Osteoblast (primary cell): ENCODE measurements at places on chromosomes 3 and 15. TPM values are rescaled to one million over a fixed set of nuclear protein-coding genes. Genes with fewer than 3 reads are reported as not detected.

DNA sequence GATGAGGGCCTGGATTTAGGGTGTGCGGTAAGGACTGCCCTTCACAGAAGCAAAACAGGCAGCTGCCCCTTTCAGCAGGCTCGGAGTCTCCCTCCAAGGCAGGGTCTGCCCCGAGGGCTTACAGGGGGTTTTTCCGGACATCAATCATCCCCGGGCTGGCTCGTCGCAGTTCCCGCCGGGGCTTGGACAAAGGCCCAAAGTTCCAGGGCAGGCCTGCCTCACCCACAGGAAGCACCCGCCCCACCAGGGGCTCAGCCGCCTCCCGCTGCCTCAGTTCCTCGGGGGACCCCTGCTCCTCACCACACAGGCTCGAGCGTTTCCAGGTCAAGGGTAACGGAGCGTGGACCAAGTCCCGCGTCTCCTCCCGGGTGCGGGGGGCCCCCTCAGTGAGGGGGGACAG lies 27.0 kb downstream of the KIF7 start:
- peaks cover 90% of the 10 kb centered on the region for H3K36me3 ChIP-seq
- H3K27me3 ChIP-seq, result no peaks in the 10 kb centered on the region
- peak; percentile 64 for DNase-seq
- H3K4me3 ChIP-seq, result no peak overlapping the region
- no peak overlapping the region for H3K27ac ChIP-seq

DNA sequence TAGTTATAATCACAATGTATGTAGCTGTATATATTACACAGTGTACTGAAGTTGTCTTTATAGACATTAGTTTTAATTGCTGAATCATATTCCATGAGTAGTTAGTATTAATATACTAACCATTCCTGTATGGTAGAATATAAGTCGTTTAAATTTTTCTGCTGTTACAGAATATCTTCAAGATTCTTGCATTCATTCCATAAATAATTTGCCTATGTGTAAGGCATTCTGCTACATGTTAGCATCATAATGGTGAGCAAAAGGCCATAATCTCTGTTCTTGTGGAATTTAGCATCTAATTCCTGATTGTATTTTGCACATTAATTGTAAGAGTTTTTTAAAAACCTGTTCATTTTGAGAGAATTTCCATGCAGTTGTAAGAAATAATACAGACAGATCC lies 14.1 kb downstream of the GYG1 start:
- no peak for DNase-seq
- no peaks in the 10 kb centered on the region for H3K27me3 ChIP-seq
- H3K36me3 ChIP-seq, result peaks cover 19% of the 10 kb centered on the region
- H3K4me1 ChIP-seq, result peaks cover 18% of the 10 kb centered on the region
- no peak overlapping the region for H3K4me3 ChIP-seq

DNA sequence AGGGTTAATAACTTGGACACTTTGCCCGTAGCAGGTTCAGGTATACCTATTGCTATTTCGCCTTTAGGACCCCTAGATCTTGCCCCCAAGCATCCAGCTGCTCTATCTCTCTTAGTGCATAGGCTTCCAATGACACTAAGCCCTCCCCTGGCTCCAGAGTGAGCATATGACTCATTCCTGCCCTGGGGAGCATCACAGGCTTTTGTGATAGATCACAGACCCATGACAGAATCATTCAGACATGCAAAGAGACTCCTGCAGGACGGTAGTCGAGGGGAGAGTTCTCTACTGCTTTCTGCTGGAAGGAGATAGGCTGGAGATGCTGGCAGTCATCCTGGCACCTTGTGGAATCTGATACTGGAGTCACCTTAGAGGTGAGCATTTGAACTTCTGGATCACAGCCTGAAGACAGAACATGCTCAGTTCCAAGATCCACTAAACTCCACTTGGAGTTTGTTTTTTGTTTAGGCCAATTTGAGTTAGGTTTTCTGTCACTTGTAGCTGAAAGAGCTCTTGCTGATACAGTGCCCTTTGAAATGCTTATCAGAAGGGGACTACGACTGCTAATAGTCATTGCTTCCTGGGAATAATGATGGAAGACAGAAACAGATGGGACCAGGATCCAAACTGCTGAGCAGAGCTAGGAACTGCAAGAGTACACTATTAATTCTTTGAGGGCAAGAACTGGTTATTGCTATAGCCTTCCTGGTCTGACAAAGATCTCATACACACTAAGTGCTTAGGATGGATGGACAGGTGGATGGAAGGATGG lies 11.0 kb downstream of the LYSMD2 start:
- DNase-seq, result peak; percentile 78
- peaks cover 28% of the 10 kb centered on the region for H3K4me1 ChIP-seq
- H3K4me3 ChIP-seq, result no peak overlapping the region
- H3K36me3 ChIP-seq, result no peaks in the 10 kb centered on the region

The RPL29 gene
- total RNA-seq, result 824 and 862 TPM in 2 replicates

The CYP8B1 gene
- total RNA-seq, result not detected in 2 replicates

DNA sequence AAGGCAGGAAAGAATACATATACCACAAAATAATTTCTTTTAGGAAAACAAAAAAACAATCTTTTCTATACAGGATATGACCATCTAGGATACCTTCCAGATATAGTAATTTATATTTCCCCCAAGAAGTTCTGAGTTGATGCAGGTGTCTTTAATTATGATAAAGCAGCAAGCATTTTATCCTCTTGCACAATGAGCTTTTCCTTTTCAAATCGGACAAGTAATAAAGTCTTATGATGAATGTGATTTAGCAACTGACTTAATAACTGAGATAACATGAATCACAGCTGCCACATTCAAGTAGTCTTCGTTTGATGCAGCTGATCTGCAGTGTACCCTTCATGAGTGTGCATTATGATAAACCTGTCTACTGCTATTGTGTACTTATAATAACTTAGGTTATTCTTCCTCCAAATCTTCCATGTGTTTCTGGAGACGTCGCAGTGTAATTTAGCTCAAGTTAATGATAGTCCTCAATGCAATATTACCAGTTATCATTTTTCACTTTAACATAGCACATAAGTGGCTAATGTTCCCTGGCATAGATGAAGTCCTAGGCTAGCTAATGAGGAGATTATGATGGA lies 260.3 kb upstream of the MRPL3 start:
- H3K4me3 ChIP-seq, result no peak overlapping the region
- no peak for DNase-seq
- H3K36me3 ChIP-seq, result no peaks in the 10 kb centered on the region
- H3K27ac ChIP-seq, result no peak overlapping the region
- no peaks in the 10 kb centered on the region for H3K27me3 ChIP-seq

The KCNMB2 gene
- 0.29 and 1.1 TPM in 2 replicates for total RNA-seq

GRCh38 chr3:170997961-170998913 lies 28.3 kb downstream of the SLC2A2 start:
- no peaks in the 10 kb centered on the region for H3K36me3 ChIP-seq
- H3K4me3 ChIP-seq, result no peak overlapping the region
- peak overlapping the region; percentile 41 for H3K27ac ChIP-seq
- no peak for DNase-seq
- no peaks in the 10 kb centered on the region for H3K27me3 ChIP-seq
- peaks cover 39% of the 10 kb centered on the region for H3K4me1 ChIP-seq

DNA sequence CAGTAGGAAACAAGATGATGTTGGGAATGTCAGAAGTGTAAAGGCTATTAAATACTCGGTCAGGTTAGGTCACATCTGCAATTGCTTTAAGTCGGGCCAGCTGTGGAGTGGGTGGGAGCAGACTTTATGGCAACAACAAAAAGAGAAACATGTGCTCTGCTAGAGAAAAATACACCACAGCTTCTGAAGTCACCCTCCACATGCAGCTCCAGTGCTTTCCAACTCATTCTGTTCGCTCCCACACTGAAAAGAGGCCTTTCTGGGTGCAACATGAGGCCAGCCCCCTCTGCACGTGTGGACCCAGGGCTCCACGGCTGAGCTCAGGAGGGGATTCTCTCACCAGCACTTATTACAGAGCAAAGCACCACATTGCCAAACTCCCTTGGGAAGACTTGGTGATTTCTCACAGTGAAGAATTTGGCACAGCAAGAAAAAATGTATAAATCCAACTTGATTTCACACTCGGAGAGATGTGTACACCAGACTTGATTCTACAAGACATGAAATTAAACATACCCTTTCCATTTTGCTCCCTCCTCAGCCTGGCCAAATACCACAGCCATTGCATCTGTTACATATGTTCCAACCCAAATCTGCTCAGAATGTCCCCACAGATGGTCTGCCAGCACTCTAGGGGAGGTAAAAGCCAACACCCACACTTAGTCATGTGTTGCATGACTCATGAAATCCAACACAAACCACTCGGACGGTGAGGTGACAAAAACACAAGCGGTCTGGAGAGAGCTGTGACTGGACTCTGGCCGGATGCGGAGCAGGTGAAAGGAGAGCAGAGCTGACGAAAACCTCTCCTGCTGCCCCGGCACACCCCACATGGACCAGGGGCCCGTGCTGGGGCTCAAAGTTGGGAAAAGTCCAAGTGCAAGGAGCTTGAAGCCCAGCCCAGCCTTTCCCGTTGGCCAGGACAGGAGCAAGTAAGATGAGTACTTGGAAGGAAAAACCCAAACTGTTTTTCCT lies 74.6 kb downstream of the ITGB5 start:
- no peaks in the 10 kb centered on the region for H3K27me3 ChIP-seq
- peak overlapping the region; percentile 80 for H3K27ac ChIP-seq
- peaks cover 38% of the 10 kb centered on the region for H3K4me1 ChIP-seq

DNA sequence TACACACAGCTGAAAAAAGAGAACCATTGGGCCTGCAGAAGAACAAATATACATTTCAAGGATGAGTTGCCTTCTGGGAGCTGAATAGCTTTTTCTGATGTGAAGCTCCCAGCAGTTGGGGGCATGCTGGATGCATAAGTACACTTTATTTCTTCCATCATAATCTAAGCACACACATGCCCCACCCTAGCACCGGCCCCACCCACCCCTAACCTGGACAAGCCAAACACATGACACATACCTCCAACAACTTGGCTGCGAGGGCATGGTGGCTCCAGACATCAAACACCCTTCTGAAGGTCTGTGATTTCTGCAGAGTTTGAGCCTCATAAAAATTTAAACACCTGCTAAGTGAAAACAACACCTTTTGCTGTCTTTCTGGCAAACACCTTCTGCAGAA lies 307.2 kb upstream of the TRIM42 start:
- no peaks in the 10 kb centered on the region for H3K36me3 ChIP-seq
- H3K27ac ChIP-seq, result no peak overlapping the region
- no peak for DNase-seq
- H3K4me1 ChIP-seq, result no peaks in the 10 kb centered on the region

The UROC1 gene
- total RNA-seq, result not detected in 2 replicates

The SLC6A20 gene
- total RNA-seq, result not detected in 2 replicates

- H3K27ac ChIP-seq, result no peak overlapping the region
- H3K36me3 ChIP-seq, result no peaks in the 10 kb centered on the region
- DNase-seq, result no peak
- no peaks in the 10 kb centered on the region for H3K27me3 ChIP-seq
- no peak overlapping the region for H3K4me3 ChIP-seq
- peaks cover 36% of the 10 kb centered on the region for H3K4me1 ChIP-seq
Measured at GRCh38 chr15:99343208-99343607, 91.9 kb downstream of the LRRC28 start.

The NLGN1 gene
- total RNA-seq, result 7.7 and 9.0 TPM in 2 replicates

DNA sequence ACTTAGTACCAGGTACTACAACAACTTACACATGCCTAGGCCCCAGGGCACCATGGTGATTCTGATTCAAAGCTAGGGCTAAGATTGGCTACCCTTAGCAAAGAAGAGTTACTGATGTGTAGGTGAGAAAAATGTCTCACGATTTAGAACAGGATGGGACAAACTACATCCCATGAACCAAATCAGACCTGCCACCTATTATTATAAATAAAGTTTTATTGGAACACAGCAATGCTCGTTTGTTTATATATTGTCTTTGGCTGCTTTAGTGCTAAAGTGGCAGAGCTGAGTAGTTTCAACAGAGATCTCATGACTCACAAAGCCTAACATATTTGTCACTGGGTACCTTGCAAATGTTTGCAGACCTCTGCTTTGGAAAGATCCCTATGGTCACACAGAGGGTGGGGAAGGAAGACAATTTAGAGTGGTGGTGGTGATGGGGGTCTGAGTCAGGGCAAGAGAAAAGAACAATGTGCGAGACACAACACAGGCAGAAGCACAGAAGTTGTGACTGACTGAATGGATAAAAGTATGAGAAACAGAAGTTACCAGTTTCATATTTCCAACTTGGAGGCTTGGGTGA lies 770.6 kb upstream of the CFAP20DC start:
- no peaks in the 10 kb centered on the region for H3K27me3 ChIP-seq
- no peak overlapping the region for H3K4me3 ChIP-seq
- DNase-seq, result peak; percentile 52
- H3K27ac ChIP-seq, result peak overlapping the region; percentile 4
- peaks cover 19% of the 10 kb centered on the region for H3K4me1 ChIP-seq

GRCh38 chr3:13768453-13768852 lies 111.4 kb downstream of the WNT7A start:
- H3K4me1 ChIP-seq, result no peaks in the 10 kb centered on the region
- no peak overlapping the region for H3K27ac ChIP-seq
- H3K27me3 ChIP-seq, result no peaks in the 10 kb centered on the region
- no peak for DNase-seq

DNA sequence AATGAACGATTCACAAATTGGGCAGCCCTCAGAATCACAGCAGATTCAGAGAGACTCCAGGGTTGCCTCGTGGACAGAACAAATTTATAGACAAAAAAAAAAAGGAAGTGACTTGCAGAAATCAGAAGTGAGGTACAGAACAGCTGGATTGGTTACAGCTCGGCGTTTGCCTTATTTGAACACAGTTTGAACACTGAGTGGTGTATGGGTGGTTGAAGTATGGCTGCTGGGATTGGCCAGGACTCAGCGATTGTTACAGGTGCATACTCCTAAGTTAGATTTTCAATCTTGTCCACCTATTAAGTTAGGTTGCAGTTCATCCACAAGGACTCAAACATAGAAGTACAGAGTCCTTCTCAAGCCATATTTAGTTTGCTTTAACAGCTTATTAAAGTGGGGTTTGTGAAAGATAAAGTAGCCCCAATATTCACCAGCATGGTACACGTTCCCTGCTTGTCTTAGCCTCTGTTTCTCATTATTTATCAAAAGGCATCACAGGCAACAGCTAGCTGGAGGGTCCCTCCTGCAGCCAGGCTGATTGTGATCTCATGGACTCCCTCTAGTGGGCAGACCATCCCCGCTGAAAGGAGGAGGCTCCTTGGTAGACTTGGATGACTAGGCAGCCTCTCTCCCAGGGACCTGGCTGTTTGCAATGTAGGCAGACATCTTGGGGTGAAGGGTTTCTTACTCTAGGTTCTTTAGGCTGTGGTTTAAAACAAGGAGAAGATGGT lies 17.6 kb upstream of the ALDH1L1 start:
- no peaks in the 10 kb centered on the region for H3K27me3 ChIP-seq
- peak; percentile 90 for DNase-seq
- H3K4me1 ChIP-seq, result no peaks in the 10 kb centered on the region
- no peaks in the 10 kb centered on the region for H3K36me3 ChIP-seq
- H3K27ac ChIP-seq, result no peak overlapping the region
- no peak overlapping the region for H3K4me3 ChIP-seq

GRCh38 chr3:31903686-31904431 lies 77.2 kb downstream of the OSBPL10 start:
- peaks cover 13% of the 10 kb centered on the region for H3K4me1 ChIP-seq
- H3K27me3 ChIP-seq, result no peaks in the 10 kb centered on the region
- no peak overlapping the region for H3K4me3 ChIP-seq
- no peak for DNase-seq
- H3K27ac ChIP-seq, result no peak overlapping the region

The HGD gene
- total RNA-seq, result under 0.01 TPM in 2 replicates
